T47D (cell line): ENCODE measurements at places on chromosomes 1 and 21.

- no peak for DNase-seq
Observed at GRCh38 chr21:43325968-43326715, 100.8 kb downstream of the SIK1 start.

GRCh38 chr21:37516998-37517397 is 150.4 kb downstream of the DYRK1A start:
- DNase-seq: no peak

DNA sequence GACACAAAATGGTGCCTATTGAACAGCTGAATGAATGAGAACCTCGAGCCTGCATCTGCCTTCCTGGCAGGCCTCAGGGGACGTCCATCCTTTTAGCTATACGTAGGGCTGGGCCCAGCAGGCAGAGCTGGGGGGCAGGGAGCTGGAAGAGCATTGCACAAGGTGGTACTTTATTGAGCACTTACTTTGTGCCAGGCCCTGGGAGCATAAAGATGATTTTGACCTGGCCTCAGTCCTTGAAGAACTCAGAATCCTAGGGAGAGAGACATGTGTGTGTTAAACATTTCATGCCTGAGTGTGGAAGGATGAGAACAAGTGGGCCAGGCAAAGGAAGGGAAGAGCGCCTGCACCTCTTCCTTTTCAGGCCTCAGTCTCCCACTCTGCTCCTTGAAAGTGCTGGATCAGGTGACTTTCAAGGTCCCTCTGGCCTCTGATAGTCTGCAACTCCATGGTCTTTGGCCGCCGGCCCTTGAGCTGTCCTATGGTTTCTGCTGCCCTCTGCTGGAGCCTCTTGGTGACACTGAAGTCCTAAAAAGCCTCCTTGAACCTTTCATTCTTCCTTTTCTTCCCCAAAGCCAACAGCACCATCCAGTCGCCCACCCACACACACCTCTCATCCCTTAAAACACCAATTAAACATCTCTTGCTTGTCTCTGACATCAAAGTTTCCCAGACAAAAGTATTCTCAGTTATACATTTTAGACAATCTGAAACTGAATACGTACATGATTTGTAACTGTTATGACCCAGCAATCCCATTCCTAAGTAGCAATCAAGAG is 3.5 kb upstream of the PEAR1 start:
- DNase-seq: peak; percentile 85

- DNase-seq: no peak
Observed at GRCh38 chr1:14780271-14780670, 181.8 kb downstream of the KAZN start.
